Calu3 (cell line): ENCODE measurements at places on chromosomes 6 and 20. TPM values are rescaled to one million over a fixed set of nuclear protein-coding genes. Genes with fewer than 3 reads are reported as not detected.

CLDN20 gene
- not detected in 2 replicates for total RNA-seq

DNA sequence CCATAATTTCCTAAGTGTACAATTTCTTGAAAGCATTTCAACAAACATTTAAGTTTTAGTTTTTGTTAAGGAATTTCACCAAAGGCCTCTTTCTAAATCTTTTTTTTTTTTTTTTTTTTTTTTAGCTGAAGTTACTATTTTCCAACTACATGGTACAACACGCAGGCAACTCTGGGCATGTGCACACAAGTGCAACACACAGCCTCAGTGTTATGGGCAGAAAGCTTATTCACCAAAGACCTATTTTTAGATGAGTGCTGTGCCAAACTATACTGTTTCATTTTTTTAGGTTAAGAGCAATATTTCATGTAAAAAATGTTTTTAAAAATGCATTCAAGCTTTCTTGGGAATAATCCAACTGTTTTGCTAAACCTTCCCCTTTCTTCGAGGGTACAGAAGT is 42.0 kb upstream of the MAP3K4 start:
- DNase-seq: no peak

DNA sequence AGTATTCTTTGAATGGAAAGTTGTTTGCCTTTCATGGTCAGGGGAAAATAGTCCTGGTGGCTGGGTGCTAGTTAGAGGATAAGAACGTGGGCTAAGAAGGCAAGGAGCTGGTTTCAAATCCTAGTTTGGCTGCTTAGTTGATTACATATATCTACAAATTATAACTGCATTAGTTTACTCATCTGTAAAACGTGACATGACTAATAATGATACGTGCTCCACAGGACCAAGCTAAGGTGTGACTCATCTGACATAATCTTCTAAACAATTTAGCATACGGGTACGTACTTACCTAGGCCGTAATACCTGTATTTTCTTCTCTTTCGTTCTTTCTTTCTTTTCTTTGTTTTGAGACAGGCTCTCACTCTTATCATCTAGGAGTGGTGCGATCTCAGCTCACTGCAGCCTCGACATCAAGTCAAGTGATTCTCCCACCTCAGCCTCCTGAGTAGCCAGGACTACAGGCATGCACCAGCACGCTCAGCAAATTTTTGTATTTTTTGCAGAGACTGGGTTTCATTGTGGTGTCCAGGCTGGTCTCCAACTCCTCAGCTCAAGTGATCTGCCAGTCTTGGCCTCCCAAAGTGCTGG is 1274.2 kb upstream of the GJE1 start:
- no peak for DNase-seq

- no peak for DNase-seq
These were observed 107.7 kb downstream of the TRDN start for GRCh38 chr6:123529058-123529457.

DNA sequence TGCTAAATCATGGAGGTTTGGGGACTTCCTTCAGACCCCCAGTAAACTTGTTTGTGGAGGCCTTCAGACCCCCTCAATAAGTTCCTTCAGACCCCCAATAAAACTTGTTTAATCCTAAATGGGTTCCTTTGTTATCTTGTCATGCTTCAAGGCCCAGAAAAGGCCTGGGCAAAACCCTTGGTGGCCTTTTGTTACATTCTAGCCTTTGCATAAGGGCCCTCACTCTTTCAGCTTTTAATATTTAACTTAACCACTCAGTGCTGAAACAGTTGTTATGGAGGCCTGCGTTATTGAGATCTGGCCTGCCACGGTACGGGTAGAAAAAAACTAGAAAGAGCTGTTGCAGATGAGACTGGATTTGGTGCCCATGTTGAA is 4.3 kb upstream of the DYNLRB1 start:
- no peak for DNase-seq

GRCh38 chr6:46583081-46583480 is 69.5 kb downstream of the CYP39A1 start:
- DNase-seq: no peak

- peak; percentile 71 for DNase-seq
These were observed 744 bp downstream of the RAB23 start for GRCh38 chr6:57221191-57221935.
